ENCODE measurements at places on chromosomes 2 and 18.

GRCh38 chr2:237244976-237245646, 159.4 kb downstream of the COPS8 start:
- no peak for DNase-seq

DNA sequence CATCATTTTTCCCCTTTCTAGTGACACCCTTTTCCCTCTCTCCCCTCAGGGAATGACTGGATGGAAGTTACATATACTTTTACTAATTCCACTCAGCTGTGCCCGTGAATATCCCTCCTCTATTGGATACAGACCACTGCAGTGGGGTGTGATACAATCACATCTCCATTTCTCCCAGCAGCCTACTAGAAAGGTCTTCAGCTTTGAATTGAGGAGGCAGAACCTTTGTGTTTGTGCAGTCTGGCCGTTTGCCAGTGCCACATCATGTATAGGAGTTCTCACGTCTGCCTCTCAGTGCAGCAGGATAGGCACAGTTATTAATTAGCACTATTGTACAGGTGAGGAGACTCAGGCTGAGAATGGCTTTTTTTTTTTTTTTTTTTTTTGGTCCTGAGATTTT, 16.4 kb downstream of the TNFRSF11A start:
- no peak for DNase-seq

DNA sequence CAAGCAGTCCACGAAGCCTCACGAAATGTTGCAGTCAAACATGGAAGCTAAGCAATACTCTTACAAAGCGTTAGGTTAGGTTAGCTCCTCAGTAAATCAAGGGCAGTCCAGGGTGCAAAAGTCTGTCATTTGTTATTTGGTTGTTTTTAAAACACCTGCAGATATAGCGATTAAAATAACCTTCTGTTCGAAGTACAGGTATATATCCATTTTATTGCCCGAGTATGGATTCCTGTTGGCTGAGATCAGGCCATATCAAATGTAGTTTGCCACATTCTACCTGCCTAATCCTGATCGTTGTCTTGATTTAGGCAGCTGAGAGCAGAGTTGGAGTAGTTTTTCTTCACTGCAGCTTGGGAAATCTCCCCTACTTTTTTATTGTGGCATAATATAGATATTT, 99.5 kb upstream of the EPB41L3 start:
- no peak for DNase-seq

DNA sequence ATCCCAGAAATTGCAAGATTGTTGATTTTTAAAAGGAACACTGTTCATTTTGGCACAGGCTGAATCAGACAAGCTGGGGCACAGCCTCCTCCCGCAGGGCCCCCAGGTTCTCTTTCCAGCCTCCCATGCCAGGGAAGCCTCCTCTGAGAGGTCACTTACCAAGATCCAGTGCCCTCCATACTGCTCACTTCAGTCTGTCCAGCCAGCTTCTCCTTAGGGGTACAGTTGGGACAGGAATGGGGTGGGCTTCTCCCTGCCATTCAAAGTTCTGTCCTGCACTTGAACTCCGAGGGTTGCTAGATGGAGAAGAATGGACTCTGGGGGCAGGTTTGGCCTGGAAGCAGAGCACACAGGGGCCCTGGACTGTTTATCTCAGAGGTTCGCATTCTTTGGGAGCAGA, 7.5 kb upstream of the CYP26B1 start:
- DNase-seq, result no peak

- no peak for DNase-seq
Observed at GRCh38 chr2:239938651-239939486, 86.3 kb downstream of the NDUFA10 start.

DNA sequence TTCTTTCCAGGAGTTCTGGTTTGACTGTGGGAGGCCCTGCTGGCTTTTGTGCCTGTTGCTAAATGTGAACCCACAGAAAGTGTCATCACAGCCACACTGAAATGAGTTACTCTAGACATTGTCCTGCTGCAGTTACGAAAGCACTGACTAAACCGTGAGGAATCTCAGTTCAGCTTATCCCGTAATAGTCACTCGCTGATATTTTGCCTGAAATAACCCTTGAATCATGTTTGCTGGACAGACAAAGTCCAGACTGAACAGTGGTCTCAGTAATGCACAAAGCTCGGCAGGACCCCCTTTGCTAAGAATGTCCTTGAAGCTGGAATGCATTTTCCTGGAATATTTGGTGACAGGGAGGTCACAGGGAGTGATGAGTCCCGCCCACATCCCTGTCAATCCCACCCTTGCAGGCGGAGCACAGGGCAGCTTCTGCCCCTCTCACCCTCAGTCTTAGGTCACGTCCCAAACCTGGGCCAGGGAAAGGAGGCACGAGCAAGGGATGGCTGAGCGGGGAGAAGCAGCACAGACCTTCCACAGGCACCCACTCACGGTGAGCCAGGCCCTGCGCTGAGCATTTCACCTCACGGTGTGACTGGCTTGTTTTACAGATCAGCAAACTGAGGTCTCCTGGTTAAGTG, 53.4 kb downstream of the ADI1 start:
- peak; percentile 23 for DNase-seq

- no peak for DNase-seq
Observed at GRCh38 chr2:233867993-233868532, at the start of gene MSL3B. Gene MSL3B (minus strand): TSS chr2:233868386.

- DNase-seq, result no peak
Observed at GRCh38 chr18:47780011-47780725, 150.3 kb downstream of the SMAD2 start.

DNA sequence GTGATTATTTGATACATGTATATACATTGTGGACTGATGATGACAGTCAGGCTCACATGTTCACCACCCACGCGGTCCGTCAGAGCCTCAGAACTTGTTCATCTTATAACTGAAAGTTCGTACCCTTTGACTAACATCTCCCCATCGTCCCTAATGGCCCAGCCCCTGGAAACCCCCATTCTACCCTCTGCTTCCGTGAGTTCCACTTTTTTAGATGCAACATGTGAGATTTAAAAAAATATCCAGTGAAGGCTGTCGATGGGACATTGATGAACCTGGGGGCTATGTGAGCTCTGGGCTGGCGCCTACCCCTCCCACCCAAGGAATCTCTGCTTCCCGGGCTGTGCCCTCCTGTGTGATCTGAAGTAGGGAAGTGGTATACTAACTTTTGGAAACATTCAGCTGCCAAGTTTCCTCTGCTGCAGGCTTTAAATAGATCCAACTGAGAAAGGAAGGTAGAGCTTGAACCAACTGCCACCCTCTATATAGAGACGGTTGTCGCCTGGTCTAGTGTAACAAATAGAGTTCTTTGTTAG, 163.8 kb downstream of the FAM210A start:
- no peak for DNase-seq

DNA sequence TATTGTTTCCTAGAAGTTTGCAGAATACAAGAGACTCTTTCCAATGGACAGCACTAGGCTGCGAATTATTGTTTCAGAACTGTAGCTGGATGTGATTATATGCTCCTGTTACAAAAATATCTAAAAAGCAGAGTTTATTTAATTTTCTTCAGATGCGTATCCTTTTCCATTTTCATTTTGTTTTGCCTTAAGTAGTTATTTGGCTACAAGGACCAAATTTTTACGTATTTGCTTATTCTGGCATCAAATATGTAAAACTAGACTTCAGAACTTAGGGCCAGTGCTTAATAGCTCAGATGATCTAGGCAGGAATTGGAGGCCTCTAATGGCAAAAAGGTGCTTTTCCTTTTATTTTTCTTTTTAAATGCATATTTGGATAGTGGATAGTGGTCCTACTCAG, 18.7 kb downstream of the MEP1B start:
- DNase-seq, result no peak

DNA sequence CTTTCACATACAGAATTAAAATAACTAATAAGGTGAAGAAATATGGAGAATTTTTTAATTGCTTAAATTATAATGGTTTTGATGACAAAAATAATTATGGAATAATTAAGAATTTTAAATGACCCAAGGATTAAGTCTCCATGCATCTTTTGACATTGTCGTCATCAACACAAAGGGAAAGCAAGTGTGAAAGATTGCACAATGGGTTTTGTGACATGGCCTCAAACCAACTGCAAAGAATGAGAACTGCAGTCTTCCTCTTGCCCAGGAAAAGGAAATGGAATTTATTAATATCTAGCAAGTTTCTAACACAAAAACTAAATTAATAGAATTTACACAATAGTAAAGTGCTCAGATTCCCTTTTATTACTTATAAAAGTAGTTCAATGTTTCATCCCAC, 329.1 kb upstream of the PKDCC start:
- DNase-seq, result no peak

GRCh38 chr2:30336978-30337841, 105.9 kb downstream of the LBH start:
- no peak for DNase-seq

DNA sequence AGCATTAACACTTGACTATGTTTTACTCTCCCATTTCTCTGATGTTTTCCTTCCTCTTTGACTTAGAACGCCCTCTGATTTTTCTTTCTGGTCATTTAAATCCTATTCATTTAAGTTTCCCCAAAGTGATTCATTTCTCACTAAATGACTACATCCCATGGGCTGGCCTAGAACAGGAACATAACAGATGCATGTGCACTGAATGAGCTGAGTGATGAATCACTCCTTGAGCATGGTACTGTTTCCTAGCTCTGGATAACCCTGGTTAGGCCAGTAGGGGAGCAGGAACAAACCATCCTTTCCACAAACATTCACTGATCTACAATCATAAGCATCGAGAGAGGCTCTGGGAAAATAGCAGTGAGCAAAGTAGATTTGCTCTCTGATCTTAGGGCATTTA, 221.9 kb upstream of the SETBP1 start:
- peak; percentile 51 for DNase-seq

GRCh38 chr2:109446278-109447131, 167.3 kb downstream of the SEPTIN10 start:
- DNase-seq, result no peak

DNA sequence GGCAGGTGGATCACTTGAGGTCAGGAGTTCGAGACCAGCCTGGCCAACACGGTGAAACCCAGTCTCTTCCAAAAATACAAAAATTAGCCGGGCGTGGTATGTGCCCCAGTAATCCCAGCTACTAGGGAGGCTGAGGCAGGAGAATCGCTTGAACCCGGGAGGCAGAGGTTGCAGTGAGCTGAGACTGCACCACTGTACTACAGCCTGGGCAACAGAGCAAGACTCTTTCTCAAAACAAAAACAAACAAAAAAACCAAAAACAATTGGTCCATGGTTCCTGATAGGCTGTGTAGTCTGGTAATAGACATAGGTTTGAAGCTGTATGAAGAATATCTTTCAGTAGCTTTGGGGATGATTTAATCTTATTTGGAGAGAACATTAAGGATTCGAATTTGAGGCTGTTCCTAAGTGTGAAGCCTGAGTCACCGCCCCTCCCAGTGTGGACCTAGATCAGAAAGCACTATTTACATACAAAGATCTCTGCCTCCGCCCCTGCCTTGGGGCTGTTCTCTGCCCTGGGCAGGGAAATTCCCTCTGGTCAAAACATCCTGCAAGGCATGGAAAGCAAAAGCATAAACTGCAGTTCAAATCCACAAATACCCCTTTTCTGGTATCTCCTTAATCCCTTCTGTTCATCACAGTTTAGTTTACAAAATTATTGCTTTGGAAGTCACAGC, 52.8 kb upstream of the PMAIP1 start:
- DNase-seq, result peak; percentile 23

GRCh38 chr2:223055836-223056235, 3.8 kb downstream of the KCNE4 start:
- DNase-seq, result no peak

- DNase-seq, result peak; percentile 14
Observed at GRCh38 chr2:187594801-187595200, 40.6 kb upstream of the TFPI start.

GRCh38 chr2:156046900-156047299, 285.6 kb downstream of the NR4A2 start:
- DNase-seq, result no peak

GRCh38 chr18:42545825-42546224, 569.7 kb downstream of the RIT2 start:
- DNase-seq, result peak; percentile 11

- DNase-seq, result no peak
Observed at GRCh38 chr2:195734395-195734794, 77.4 kb downstream of the SLC39A10 start.

DNA sequence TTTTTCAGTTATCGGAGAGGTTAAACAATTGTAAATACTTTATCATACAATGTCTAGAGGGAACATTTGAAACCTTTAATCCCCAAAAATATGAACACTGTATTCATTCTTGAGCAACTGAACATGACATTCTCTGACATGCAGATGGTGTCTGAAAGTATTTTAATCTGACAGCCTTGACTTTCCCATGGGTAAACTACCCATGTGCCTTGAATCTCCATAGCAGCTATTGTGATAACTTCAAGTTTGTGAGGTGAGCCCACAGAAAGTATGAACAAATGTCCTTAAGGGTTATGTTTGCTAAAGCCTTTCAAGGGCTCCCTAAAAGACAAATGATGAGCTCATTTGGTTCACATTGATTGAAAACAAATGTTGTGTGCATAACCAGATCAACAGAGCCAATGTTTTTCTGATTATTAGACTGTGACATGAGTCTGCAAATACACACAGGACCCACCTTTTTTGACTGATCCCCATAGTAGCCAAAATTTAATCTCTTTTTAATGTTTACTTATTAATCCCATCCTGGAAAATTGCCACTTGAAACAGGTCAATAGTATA, 1326.0 kb downstream of the LRP1B start:
- DNase-seq, result no peak

- no peak for DNase-seq
Observed at GRCh38 chr2:85867556-85868292, 21.1 kb downstream of the ST3GAL5 start.

GRCh38 chr2:107383691-107384090, 443.0 kb upstream of the RGPD4 start:
- DNase-seq, result no peak

GRCh38 chr2:105324732-105325131, 4.8 kb downstream of the TGFBRAP1 start:
- peak; percentile 30 for DNase-seq

GRCh38 chr18:11271954-11272353, 122.6 kb upstream of the PIEZO2 start:
- no peak for DNase-seq

DNA sequence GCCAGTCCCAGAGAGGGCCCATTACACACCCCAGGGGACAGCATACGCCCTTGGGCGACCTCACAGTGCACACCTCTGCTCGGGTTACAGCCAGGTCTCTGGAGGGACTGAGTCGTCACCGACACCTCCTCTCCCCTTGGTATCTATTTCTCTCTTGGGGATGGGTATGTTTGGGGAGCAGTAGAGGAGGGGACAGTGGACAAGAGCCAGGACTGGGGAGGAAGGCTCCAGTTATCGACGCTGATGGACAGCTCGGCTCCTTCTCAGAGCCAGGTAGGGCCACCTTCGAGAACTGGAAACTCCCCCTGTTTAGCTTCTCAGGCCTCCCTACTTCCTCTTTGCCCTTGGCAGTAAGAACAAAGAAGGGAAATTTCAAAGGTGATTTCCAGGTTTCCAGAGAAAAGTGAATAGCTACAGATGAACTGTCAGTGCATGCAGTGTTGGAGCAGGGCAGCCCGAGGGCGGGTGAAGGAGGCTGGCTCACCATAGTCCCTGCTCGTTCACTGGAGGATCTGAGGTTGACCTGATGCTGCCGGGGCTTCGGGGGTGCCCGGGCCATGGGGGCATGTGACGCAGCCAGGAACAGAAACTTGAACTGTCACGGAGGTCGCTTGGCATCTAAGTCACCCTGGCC, 4.4 kb upstream of the SEMA4C start:
- DNase-seq, result peak; percentile 17

GRCh38 chr2:45595721-45596435, 15.2 kb downstream of the SRBD1 start:
- peak; percentile 26 for DNase-seq
